Lower lobe of right lung (tissue), 2 donors: ENCODE measurements at places on chromosomes 6 and 20. TPM values are rescaled to one million over a fixed set of nuclear protein-coding genes. Genes with fewer than 3 reads are reported as not detected.

TFB1M gene
- total RNA-seq = 20.6 TPM

TBXT gene
- not detected for total RNA-seq

ZNF391 gene
- total RNA-seq = 2.0 TPM

CPNE5 gene
- total RNA-seq = 2.4 TPM

IL17A gene
- not detected for total RNA-seq

OCSTAMP gene
- not detected for total RNA-seq

GLP1R gene
- 0.35 TPM for total RNA-seq

HAO1 gene
- total RNA-seq = not detected

SAMD5 gene
- total RNA-seq = 8.7 TPM

MCM8 gene
- 6.0 TPM for total RNA-seq

GINS1 gene
- total RNA-seq = 0.92 TPM

NRSN1 gene
- not detected for total RNA-seq

DBNDD2 gene
- 82.2 TPM for total RNA-seq

CCN2 gene
- total RNA-seq = 83.1 TPM

ERVFRD-1 gene
- 0.65 TPM for total RNA-seq

STMND1 gene
- total RNA-seq = 4.9 TPM

RARS2 gene
- total RNA-seq = 26.4 TPM

PPP1R14C gene
- 15.4 TPM for total RNA-seq

BPIFB2 gene
- 0.21 TPM for total RNA-seq

NEURL2 gene
- total RNA-seq = 2.4 TPM

TREM1 gene
- 160 TPM for total RNA-seq

C6orf141 gene
- total RNA-seq = 4.1 TPM

CCHCR1 gene
- total RNA-seq = 16.5 TPM

HUS1B gene
- 1.1 TPM for total RNA-seq

SLC22A1 gene
- total RNA-seq = 2.6 TPM

NKX2-2 gene
- not detected for total RNA-seq

C20orf144 gene
- not detected for total RNA-seq

PLEKHG1 gene
- total RNA-seq = 20.4 TPM

LY6G6F gene
- 0.97 TPM for total RNA-seq

SLC22A3 gene
- total RNA-seq = 37.7 TPM

SLC16A10 gene
- total RNA-seq = 11.9 TPM

METTL24 gene
- total RNA-seq = 2.8 TPM

TFEB gene
- total RNA-seq = 36.5 TPM

SLC26A8 gene
- 1.2 TPM for total RNA-seq
